Astrocyte of the spinal cord (primary cell): ENCODE measurements at places on chromosomes 7 and 10.

DNA sequence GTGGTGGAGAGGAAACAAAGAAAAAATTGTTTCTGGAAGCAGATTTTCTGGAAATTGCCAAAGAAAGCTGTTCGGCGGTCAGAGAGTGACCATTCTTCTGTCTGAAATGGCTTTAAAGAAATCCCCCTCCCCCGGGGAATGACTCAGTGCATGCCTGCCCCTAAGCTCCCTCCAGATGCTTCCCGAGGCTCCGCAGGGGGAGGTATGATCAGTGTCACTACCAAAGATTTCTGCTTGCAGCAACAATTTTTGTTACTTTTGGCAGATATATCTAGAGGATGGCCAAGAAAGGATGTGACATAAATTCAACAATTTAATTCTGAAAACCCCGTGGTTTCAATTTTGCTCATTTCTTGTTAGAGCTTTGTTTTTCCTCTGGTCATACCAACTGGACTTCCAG is 163.9 kb downstream of the JCAD start:
- peak; percentile 100 for DNase-seq

DNA sequence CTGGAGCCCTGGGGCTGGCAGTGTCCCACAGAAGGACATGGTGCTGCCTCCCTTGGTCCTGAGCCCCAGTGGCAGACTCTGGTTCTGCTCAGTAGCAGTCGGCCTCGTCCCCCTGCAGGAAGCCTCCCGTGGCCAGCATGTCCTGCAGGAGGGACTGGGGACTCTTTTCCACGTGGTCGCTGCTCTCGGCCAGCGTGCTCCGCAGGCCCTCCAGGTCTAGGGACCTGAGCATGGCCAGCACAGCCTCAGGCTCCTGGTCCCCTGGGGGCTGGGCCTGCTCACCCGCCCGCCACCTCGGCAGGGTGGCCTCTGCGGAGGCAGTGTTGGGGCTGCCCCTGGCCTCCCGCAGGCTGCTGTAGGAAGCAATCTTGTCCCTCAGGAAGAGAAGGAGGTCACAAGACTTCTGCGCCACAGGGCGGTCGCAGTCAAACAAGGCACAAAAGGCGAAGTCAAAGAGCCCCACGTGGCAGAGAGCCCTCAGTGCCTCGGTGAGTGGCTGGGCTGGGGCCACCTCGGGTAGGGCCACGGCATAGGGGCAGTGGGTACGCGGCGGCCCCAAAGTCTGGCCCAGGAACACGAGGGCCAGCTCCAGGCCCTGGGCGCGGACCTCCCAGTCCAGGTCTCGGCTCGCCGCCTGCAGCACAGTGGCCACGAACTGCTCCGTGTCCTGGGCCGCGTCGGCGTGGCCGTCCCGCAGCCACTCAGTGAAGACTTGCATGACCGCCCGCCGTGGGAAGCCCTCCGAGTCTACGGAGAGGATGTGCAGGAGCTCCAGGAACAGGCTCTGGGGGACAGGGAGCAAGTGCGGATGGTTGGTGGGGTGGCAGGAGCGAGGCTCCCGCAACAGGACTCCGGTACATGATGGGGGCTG is 17.1 kb downstream of the BRAT1 start:
- no peak for DNase-seq

- DNase-seq = no peak
Measured at GRCh38 chr7:132148876-132149275, 427.4 kb downstream of the PLXNA4 start.

GRCh38 chr7:123719197-123719721 is 29.5 kb downstream of the WASL start:
- no peak for DNase-seq

GRCh38 chr10:99394256-99394655 is 36.2 kb downstream of the GOT1 start:
- DNase-seq = no peak

DNA sequence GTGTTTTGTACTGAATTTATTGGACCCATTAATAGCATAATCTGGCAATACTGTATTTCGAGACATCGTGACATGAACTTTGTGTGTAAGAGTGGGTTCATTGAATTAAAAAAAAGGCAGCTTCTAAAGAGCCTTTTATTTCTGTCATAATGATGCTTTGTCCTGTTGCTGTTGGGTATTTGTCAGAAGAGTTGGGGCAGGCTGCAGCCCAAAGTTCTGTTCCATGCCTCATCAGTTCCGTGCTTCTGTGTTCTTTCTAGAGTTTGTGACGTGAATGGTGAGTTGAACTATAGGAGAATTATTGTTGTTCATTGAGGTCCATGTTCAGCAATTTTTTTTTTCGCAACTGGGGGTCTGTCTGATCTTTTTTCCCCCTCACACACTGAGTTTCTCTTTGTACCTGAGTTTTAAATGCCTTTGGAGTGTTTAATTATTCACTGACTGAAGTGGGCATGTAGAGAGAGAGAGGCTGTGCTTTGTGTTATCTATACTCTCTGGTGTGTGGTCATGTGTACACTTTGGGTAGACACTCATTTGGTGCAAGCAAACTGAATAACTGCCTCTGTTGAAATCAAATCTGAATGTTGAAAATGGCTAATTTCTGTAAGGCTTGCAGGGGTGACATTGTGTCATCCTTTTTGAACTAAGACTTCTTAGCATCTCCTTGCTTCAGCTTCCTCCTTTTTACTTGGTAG is 69.8 kb downstream of the ADD3 start:
- DNase-seq = peak; percentile 17

GRCh38 chr10:34479520-34480179 is 335.4 kb downstream of the PARD3 start:
- no peak for DNase-seq

DNA sequence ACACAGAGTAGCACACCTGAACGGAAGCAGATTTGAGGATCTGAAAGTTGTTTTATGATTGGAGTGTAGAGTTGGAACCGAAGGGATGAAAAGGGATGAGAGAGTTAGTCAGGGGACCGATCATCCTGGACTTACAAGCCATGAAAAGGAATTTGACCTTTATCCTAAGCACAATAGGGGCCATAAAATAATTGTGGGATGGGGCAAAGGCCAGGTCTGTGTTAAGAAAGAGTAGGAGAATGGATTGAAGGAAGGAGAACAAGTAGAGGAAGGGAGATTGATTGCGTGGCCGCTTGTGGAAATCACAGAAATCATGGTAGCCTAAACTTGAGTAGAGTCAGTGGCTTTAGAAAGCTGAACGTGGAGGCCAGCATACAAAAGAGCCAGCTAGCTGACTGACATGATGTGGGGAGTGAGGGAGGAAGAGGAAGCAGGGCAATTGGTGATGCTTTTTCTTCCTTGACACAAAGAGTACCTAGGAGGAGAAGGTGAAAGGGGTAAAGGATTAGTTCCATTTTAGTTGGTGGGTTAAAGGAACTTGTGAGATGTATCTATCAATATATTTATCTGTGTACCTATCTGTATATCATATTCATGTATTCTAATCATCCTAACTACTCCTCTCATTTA is 67.1 kb upstream of the RPA3 start:
- no peak for DNase-seq

DNA sequence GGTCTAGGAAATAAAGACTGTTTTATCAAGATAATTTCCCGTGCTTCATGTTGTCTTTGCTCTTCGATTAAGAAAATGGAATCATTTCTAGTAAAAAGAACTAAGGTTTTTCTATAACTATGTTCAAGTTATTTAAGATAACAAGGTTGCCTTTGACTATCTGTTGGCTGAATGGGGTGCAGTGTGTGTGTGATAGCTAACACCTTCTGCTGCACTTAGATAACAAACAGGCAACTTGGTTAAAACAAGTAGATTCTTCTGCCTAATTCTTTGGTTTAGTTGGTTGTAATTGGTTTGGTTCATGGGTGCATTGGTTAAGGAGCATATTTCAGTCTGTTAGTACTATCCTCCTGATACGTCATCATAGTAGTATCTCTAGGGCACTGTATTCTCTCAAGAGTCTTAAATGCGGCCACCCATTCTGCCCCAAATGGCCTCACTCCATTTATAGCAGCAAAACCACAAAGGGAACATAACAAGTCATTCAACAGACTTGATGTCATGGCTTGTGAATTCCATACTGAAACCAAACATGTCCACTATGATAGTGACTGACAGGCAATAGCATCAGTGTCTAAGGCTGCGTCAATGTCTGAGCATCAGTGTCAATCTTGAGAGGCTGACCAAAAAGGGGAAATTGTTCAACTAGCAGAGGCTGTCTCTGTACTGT is 55.7 kb downstream of the CCDC3 start:
- peak; percentile 14 for DNase-seq
